Stimulated activated CD4-positive, alpha-beta T cell treated with anti-CD3 and anti-CD28 coated beads, Interleukin-15, amount 100 ng/mL, for 24 hours (primary cell): ENCODE measurements at places on chromosomes 12 and 14.
A peak's percentile ranks its signal among the peaks of the same experiment; 100 is the strongest.

DNA sequence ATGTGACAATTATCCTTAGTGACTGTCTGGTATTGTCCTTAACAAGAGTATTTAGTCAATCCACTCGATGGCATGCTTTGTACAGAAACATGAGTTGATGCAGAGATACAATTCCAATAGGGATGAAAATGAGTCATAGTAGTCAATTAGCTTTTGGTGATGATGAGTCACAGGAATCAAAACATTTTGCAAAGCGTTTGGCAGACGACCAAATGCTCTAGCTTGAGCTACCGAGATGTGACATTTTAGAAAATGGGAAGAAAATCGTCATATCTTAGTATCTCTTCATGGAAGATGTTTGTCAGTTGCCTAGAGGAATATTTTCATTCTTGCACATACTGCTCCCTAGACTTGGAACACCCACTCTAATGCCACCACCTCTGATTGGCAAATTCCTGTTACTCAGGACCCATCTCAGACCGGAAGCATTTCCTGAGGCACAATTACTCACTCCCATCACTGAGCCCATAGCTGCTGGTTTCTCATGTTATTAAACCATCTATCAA lies 95.0 kb downstream of the LMNTD1 start:
- no peak for DNase-seq

- DNase-seq = no peak
Observed at GRCh38 chr12:104588047-104588920, 131.5 kb downstream of the CHST11 start.

GRCh38 chr12:17371491-17372215 lies 718.3 kb downstream of the RERGL start:
- no peak for DNase-seq

- no peak for DNase-seq
Observed at GRCh38 chr14:91342206-91342760, 75.3 kb downstream of the CCDC88C start.

GRCh38 chr12:84826925-84827324 lies 85.7 kb downstream of the SLC6A15 start:
- DNase-seq = no peak

GRCh38 chr12:89475203-89475990 lies 49.2 kb downstream of the GALNT4 start:
- DNase-seq = no peak

DNA sequence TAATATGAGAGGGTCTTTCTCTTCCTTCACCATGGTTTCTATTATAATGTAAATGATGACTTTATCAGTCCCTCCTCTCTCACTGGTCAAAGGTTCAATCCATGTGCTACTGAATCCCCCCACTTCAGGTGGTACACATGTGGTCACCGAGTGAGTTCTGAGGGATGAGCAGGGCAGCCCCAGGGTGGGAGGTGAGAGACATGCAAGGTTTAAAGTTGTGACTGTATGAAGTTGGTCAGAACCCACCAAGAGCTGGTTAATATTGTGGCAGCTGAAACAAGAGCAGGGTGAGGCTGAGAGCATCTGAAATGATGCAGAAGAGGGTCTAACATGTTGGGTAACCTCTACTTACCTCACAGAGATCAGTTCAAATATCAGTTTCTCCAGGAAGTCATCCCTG lies 444.7 kb upstream of the FBXO33 start:
- no peak for DNase-seq

DNA sequence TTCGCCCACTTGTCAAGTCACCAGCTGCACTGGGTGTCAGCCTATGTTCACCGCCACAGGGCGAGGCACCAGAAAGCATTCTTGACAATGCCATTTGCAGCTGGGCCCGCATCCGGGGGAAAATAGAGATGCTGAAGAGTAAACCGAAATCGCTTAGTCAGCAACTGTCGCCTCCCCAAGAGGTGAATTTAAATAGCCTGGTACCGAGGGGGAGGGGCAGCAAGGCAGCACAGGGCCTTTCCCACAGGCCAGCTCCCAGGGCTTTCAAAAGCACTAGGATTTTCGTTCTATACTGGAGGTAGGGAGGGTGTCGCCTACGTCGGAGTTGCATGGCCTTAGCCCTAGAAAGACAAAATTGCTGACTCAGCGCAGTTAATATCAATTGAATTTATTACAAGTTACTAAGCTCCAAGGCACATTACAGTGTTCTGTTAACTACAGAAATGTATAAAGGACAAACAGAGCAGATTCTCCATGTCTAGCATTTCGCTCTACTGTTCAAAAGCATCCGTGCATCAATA lies 4.3 kb downstream of the IRF2BPL start:
- peak; percentile 86 for DNase-seq

GRCh38 chr14:90788031-90788430 lies 28.2 kb downstream of the TTC7B start:
- DNase-seq = no peak

GRCh38 chr12:68482660-68483059 lies 128.0 kb upstream of the RAP1B start:
- no peak for DNase-seq

DNA sequence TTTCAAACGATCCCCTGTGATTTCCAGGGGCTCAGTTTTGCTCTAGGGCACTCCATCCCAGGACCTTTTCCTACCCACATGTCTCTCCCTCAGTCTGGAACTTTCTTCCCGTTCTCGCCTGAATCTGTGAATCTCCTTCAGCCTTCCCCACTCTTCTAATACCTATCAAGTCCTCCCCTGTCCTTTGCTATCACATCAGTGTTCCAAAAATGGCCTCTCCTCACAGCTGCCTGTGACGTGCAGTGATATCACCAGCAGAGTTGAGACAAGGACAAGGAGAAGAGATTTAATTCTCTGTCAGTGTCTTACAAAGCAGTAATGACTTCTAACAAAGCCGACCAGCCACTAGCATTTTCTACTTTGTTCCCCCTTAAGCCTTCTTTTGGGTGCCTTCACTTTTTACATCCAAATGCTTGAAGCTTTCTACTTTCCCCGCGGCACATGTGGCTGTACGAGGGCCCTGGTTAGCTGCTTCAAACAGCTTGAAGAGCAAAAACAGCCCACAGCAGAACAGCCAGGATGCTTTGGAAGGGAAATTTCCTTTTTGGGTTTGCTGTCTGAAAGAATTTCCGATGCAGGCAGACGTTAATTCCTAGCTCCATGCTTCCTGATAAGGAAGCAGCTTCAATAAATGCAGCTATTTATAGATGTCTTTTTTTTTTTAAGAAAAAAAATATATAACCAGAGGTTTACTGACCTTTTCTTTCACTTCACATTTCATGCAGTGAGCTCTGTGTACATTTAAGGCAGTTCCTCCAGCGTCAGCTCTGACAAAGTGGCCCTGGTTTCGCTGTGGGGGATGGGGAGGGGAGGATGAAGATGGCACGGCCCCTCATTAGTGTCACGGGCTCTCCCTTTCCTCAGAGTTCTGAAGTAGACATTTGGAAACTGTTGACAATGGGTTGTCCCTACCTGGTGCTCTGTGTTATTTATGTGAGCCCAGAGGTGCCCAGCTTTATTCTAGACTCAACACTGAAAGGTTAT lies 109.3 kb downstream of the ETV6 start:
- no peak for DNase-seq

DNA sequence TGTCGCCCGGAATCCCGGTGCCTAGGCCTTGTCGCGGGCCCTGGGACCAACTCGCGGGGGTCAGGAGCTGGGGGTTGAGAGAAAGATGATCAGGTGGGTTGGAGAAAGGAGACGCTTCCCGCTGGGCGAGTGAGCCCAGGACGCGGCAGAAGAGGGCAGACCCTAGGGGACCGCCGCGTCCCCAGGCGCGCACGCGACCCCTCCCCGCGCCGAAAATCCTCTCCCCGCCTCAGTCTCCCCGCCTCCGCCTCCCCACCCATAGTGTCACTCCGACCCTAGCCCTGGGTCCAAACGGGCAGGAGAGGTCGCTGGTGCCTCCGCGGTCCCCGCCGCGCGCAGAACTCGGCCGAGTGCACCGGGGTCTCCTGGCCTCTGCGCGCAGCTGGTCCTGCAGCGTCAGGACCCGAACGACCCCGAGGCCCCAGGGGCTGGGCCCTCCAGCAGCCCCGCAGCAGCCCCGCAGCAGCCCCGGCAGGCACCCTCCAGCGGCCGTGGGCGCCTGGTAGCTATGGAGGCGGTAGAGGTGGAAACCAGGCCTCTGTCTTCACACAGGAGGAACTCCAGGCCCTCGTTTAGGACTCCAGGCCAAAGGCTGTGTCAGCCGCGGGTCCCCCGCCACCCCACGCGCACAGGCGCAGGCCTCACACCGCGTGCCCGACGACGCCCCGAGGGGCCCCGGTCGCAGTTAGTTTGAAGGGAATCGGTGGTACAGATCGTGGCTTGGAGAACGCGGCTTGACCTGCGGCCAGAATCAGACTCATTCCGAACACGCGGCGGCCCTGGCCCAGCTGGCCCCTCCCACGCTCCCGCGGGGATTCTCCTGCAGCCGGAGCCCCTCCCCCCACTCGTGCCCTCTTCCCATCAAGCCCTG lies 60.1 kb upstream of the EIF5 start:
- no peak for DNase-seq

- no peak for DNase-seq
Observed at GRCh38 chr12:82671673-82672195, 15.0 kb upstream of the TMTC2 start.

DNA sequence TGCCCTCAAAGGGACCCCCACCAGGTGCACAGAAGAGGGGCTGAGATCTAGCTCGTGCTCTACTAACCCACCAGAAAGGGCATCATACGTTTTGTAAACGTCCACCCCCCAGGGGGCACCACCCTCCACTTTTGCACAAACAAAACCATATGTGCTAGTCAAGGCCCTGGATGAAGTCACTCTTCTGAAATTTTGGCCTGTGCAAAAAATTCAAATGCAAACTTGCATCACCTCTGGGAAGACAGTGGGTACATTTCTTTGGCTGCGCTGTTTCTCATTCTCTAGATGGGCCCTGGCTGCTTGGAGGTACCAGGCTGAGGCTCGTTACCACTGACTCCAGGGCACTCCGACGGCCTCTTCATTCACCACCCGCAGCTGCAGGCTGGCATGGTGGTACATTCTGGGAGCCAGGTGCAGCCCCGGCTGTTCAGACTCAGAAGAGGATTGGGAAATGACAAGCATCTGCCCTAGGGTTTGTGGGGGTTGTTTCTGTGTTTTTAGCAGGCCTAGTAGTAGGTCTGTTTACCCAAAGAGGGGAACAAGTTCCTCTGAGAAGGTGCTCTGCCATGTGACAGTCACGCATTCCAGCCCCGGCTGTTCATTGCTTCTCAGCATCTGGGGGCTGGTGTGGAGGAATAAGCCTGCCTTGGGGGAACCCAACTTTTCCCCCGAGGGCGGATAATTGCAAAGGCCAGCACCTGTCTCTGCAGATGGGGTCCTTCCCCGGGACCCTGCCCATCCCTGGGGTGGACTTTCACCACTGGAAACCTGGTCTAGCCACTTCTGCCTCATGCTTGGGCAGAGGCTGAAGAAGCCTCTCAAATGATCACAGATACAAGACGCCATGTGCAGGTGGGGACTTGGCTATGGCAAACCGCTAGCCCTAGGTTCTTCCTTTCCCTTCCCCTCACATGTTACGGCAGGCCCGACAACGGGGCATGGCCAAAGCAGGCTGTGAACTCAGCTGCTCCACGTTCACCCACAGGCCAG lies 147.6 kb downstream of the DPF3 start:
- no peak for DNase-seq

DNA sequence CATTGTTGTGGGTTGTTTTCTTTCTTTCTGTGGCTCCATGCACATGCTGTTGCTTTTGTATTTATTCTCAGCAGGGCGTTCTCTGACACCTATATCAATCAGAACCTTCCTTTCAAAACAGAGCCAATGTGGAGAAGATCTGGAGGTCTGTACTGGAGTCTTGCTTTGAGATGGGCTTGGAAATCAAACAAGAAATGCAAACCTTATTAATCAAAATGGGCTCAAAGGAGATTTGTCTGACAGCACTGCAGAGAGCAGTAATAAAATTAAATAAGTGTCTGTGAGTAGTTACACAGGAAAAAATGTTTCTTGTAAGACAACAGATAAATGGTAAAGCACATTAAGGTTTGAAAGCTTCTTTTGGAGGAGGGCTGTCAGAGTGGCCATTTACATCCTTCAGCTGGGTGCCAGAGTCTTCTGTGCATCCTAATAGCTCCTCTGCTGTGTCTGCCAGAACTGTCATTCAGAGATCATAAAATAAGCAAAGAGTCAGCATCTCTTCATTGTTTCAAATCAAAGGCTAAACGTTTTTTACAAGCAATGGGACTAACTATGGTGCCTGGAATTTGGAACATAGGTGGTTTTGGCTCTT lies 414.3 kb downstream of the NAV3 start:
- DNase-seq = no peak

DNA sequence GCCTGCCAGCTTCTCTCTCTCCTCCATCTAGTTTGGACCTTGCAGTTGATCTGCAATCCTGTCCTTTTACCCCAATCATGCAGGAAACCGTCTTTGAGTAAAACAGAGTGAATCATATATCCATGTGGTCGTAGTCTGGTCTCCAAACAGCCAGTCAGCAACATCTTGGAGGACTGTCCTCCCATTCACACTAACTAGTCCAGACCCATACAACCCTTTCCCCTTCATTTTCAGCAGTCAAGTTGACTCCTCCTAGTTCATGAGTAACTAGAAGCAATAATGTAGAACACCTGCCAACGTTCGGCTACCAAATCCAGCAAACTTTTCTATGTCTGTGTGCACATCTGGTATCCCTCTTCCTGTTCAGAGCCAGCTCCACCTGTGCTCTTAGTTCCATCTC lies 10.8 kb upstream of the BIN2 start:
- DNase-seq = no peak

GRCh38 chr12:89856431-89856830 lies 147.8 kb upstream of the ATP2B1 start:
- DNase-seq = no peak

- DNase-seq = no peak
Observed at GRCh38 chr12:124369827-124370378, 75.0 kb downstream of the RFLNA start.

DNA sequence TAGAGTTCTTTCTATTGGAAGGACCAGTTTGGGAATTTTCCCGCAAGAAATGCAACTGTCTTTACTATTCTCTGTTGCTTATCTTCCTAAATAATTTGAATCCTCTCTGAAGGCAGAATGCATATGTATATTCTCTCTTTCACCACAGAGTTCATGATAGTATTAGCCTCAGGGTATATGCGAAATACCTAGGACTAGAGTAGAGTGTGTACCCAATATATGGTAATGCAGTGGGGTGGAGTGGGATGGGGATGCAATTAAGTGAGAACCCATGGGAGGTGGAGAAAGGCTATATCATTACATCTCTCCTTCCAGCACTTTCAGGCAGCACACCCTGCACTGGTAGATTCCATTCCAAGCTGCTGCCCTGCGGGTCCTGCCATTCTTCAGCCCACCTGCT lies 207.3 kb downstream of the ANO2 start:
- no peak for DNase-seq

GRCh38 chr12:46383654-46384450 lies 11.3 kb upstream of the SLC38A2 start:
- DNase-seq = peak; percentile 79
